Breast epithelium (tissue), 4 donors: ENCODE measurements at places on chromosomes 1 and 21. TPM values are rescaled to one million over a fixed set of nuclear protein-coding genes. Genes with fewer than 3 reads are reported as not detected.

DNA sequence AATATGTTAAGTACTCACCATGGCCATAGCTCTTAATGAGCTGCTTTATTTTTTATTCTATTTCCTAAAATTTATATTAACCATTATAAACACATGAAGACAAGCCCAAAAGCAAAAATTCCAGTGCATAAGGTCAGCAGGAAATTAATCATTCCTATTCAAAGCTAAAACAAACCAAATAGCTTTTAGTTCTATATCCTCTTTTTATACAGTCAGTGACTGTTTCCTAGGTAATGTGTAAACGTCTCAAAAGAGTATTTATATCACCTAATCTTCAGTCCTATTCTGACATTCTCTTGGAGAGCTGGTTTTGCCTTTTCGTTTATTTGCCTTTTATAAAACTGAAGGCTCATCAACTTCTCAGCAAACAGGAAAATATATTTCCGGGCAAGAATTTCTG lies 4.2 kb downstream of the GOLPH3L start:
- no peaks in the 10 kb centered on the region for H3K27me3 ChIP-seq
- no peaks in the 10 kb centered on the region for H3K4me1 ChIP-seq
- no peaks in the 10 kb centered on the region for H3K36me3 ChIP-seq
- no peak overlapping the region for H3K27ac ChIP-seq
- DNase-seq = no peak
- no peak overlapping the region for H3K4me3 ChIP-seq

GRCh38 chr21:43657355-43658087 lies 1.8 kb downstream of the HSF2BP start:
- no peak overlapping the region for H3K27ac ChIP-seq
- no peaks in the 10 kb centered on the region for H3K27me3 ChIP-seq
- DNase-seq = no peak
- H3K4me3 ChIP-seq = no peak overlapping the region

Gene EPS8L3
- total RNA-seq = not detected

GRCh38 chr1:235160383-235160956 lies 580 bp downstream of the RBM34 start:
- H3K27me3 ChIP-seq = no peaks in the 10 kb centered on the region
- H3K36me3 ChIP-seq = no peaks in the 10 kb centered on the region
- H3K4me1 ChIP-seq = no peaks in the 10 kb centered on the region
- H3K27ac ChIP-seq = peak overlapping the region; percentile 96

Gene CASQ1
- 0.59 TPM for total RNA-seq

DNA sequence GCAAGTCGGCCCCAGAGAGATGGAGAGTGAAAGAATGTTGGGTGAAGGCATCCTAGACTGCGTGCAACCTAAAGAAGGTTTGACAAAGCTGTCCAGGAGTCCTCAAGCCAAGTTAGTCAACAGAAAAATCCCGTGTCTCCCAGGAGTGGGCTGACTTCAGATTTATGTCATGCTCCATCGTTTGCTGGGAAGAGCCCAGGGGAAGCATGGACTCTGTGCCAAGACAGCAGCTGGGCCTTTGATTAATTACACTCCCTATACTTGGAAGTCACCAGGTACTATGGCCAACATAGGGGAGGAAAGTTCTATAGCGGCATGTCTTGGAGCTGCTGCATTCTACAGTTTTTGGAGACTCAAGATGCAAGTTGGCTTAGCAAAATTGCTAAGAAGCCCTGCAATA lies 247.4 kb downstream of the KAZN start:
- H3K4me3 ChIP-seq = no peak overlapping the region
- H3K4me1 ChIP-seq = no peaks in the 10 kb centered on the region

- H3K27me3 ChIP-seq = no peaks in the 10 kb centered on the region
- H3K4me3 ChIP-seq = no peak overlapping the region
- H3K4me1 ChIP-seq = no peaks in the 10 kb centered on the region
- no peaks in the 10 kb centered on the region for H3K36me3 ChIP-seq
- no peak for DNase-seq
Observed at GRCh38 chr1:76625886-76626678, 241.2 kb upstream of the ST6GALNAC5 start.

GRCh38 chr1:1206376-1206965 lies at the start of gene TNFRSF18:
TNFRSF18 (minus strand) TSS chr1:1206592; CDS start chr1:1206571, 21 bp downstream.
- H3K4me1 ChIP-seq = no peaks in the 10 kb centered on the region
- no peaks in the 10 kb centered on the region for H3K27me3 ChIP-seq
- no peaks in the 10 kb centered on the region for H3K36me3 ChIP-seq
- H3K4me3 ChIP-seq = peak within 1 kb of the TSS; percentile 34
- no peak within 1 kb of the TSS for H3K27ac ChIP-seq

DNA sequence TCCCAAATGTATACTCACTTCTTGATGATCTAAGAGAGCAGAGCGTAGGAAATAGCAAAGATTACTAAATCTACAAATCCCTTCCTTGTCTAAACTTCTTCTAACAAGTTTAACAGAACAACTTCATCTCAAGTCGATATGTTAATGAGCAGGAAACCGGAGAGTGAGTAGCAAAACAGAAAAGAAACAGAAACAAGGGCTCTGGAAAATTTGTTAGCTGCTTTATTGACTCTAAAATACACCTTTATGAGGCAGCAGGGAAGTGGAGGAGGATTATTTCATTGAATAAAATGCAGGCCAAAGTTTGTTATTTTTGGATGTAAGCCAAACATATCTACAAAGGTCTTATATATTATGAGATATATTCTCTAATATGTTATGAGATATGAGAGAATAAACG lies 192.4 kb downstream of the LRRIQ3 start:
- H3K27ac ChIP-seq = no peak overlapping the region
- H3K36me3 ChIP-seq = no peaks in the 10 kb centered on the region
- no peaks in the 10 kb centered on the region for H3K4me1 ChIP-seq
- no peak for DNase-seq

Gene KRTAP13-2
- total RNA-seq = not detected

DNA sequence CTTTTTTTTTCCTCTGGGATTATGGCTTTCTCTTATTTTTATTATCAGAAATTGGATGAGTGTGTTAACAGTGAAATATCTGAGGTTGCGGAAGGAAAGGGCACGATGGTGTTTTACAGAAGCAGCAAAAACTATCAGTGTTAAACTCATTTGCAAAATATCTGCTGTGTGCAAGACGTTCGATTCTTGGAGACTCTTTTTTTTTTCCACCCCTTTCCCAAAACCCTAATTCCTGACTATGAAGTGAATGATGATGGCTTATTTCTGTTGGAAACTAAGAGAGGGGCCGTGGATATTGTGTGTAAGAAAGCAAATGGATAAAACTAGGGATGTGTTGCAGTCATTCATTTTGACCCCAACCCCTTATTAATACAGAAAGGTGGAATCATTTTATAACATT lies 677 bp downstream of the NCAM2 start:
- no peak for DNase-seq
- H3K27ac ChIP-seq = no peak overlapping the region
- H3K27me3 ChIP-seq = no peaks in the 10 kb centered on the region
- no peaks in the 10 kb centered on the region for H3K36me3 ChIP-seq
- H3K4me1 ChIP-seq = no peaks in the 10 kb centered on the region

GRCh38 chr1:41161846-41162245 lies 80.3 kb downstream of the SCMH1 start:
- no peak overlapping the region for H3K27ac ChIP-seq
- H3K4me3 ChIP-seq = no peak overlapping the region

Gene SPRR2F
- total RNA-seq = not detected

Gene ARF1
- 292 TPM for total RNA-seq

DNA sequence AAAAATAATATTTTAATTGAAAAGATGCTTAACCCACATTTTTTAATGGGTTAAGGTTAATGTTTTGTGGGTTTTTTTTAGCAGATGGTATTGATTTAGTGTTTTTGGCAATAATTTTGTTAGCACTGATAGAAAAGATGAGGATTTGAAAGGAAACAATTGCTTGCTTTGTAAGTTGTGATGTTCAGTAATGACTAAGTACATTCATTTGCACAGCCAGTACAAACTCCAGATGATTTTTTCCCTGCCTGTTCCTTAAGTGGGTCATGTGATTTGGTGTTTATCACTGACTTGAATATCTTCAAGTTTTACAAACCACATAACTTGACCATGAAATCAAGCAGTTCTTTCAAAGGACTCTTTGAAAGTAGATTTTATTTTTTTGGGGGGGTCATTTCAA lies 15.0 kb downstream of the DISP1 start:
- no peaks in the 10 kb centered on the region for H3K27me3 ChIP-seq
- H3K36me3 ChIP-seq = no peaks in the 10 kb centered on the region
- no peak overlapping the region for H3K27ac ChIP-seq
- no peak overlapping the region for H3K4me3 ChIP-seq
- no peaks in the 10 kb centered on the region for H3K4me1 ChIP-seq

Gene UQCRHL
- total RNA-seq = 1.4 TPM

DNA sequence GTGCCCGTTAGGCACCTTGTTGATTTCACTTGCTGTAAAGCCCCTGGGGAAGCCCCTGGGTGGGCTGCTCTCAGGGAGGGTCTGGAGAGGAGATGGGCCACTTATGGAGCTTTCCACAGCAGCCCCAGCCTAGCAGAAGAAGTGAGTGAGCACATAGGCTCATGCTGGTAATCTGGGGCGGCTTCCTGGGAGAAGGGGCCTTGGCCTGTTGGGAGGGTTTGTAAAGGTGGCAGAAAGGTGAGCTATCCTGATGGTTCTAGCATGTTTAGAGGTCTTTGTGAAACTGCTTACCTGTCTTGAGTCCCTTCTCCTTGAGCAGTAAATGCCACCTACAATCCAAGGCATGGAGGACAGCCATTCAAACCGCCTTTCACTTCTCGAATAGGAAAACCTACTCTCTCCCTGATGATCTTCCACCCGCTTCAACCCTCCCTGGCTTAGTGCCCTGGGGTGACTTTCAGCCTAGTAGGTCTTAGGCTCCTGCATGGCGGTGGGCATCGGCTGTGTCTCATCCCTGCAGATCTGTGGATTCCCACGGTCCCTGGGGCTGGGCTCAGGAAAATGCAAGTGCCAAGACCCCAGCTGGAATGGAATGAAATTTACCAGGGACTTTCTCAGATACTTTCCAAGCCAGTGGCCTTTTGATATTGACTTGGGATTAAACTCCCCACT lies 87.6 kb upstream of the SELENON start:
- H3K27me3 ChIP-seq = no peaks in the 10 kb centered on the region
- H3K36me3 ChIP-seq = no peaks in the 10 kb centered on the region
- H3K4me3 ChIP-seq = no peak overlapping the region
- H3K4me1 ChIP-seq = no peaks in the 10 kb centered on the region
